NCI-H187 treated with DMSO at 0.1 percent for 48 hours (cell line): ENCODE measurements at places on chromosomes 3 and 15.

DNA sequence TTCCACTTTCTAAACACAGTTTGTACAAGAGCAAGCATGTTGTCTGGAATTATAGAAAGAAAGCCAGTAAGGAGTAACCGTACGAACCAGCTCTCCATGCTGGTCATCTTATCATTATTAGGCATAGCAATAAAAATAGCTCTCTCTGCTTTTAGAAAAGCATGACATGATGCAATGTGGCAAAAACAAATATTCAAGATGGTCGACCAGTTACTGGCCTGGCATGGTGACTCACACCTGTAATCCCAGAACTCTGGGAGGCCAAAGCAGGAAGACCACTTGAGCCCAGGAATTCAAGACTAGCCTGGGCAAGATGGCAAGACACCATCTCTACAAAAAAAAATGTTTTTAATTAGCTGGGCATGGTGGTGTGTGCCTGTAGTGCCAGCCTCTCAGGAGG lies 2.6 kb upstream of the MAP4 start:
- DNase-seq: no peak

DNA sequence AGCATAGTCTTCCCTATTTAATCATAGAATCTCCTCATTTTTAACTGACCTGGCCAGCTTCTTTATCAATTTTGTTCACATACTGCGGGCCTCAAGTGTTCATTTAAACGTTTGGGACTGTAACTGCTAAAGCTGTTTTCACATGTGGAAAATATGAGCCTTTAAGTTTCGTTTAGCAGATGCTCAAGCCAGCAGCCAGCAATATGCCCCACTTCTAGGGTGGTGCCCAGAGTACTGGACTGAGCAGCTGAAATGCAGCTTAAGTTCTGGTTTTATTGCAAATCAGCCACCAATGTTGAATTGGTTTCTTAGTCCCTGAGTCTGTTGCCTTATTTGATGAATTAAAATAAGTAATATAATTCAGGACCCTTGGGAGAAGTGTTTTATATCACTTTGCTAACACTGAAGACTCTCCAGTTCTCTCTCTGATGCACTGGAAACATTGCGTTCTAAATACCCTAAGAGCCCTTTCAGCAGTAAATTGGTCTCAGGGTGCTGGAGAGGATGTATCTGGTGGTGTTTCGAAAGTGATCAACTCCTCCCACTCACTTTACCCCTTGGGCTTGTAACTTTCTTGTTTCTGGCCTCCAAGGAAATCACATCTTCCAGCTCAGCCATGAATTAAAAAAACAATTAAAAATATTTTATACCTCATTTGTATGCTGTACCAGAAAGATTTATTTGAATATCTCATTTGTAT lies 61.7 kb downstream of the B3GALNT1 start:
- DNase-seq: no peak

GRCh38 chr3:154427685-154428285 lies 2.2 kb downstream of the GPR149 start:
- DNase-seq: no peak

GRCh38 chr15:87623832-87624231 lies 632.7 kb downstream of the NTRK3 start:
- DNase-seq: no peak

DNA sequence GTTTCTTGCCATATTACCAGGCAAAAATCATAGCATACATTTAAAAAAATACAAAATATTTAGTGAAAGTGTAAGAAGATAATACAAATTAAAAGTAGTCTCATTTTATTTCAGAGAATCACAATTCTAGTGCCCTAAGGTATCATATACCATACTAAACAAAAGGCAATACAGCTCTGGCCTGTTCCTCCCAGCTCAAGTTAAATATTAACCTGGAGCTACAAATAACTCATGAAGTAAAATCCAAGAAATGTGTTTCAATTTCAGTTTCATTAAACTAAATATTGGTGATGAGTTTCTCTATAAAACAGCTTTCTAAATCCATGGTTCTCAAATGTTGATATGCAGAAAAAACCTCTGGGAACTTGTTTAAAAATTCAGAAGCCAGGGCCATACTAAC lies 67.7 kb downstream of the INO80 start:
- DNase-seq: no peak

GRCh38 chr15:40630313-40630712 lies 36.3 kb downstream of the KNL1 start:
- DNase-seq: no peak

DNA sequence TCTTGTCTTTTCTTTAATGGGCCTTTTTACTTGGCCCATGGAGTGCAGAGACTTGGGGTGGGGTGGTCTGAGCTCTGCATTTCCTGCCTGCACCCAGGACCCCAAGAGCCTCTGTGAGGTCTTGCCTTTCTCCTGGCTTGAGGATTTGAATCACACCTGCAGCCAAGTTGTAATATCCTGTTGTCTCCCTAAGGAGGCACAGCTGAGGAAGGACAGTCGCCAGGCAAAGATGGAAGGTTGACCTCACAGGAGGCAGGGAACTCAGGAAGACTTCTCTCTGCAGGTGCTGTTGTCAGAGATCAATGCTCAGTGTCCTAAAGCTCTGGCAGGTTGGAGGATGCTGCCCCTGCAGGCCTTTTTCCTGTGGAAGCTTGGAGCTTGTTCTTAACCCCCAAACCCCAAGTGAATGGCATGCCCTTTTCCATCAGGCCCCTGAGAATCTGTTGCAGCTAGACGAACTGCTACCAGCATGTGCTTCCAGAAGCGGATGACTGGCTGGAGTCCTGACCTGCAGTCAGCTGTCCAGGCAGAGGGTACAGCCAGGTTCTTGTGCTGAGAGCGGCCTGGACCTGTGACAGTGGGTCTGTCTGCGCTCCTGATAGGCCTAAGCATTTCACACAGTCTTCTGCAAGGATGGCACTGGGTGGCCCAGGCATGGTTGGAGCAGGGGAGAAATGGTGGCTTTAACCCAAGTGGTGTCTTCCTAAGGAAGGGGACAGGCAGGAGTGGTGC lies 120.0 kb downstream of the EEFSEC start:
- DNase-seq: no peak

DNA sequence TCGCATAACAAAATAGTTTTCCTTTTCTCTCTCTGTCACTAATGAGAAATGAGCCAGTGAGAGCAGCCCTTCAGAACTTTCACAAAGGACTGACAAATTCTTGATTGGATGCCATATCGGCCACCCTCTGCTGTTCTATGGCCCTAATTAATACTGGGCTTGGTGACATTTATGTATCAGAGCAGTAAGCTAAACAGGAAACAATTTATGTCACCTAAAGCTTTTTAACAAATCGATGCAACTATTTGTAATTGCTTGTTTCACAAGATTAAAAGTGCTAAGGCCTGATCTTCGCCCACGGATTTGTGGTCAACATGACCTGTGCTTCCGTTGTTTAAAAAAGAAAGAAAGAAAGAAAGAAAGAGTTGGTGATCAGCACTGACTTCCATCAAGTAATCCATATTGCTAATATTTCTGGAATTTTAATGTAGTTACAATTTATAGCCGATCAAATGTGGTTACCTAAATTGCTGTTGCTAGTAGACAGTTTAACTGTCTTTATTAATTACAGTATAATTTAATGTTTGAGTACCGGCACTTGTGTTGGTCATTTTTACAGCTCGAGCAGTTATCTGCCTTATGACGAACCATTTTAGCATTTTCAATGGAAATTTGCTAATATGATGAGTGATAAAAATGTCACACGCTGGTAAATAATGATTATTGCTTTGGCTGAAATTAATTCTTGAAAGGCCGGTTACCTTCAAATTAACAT lies 631.3 kb downstream of the FOXP1 start:
- DNase-seq: no peak

GRCh38 chr3:169542331-169542751 lies 121.2 kb downstream of the MECOM start:
- DNase-seq: no peak

DNA sequence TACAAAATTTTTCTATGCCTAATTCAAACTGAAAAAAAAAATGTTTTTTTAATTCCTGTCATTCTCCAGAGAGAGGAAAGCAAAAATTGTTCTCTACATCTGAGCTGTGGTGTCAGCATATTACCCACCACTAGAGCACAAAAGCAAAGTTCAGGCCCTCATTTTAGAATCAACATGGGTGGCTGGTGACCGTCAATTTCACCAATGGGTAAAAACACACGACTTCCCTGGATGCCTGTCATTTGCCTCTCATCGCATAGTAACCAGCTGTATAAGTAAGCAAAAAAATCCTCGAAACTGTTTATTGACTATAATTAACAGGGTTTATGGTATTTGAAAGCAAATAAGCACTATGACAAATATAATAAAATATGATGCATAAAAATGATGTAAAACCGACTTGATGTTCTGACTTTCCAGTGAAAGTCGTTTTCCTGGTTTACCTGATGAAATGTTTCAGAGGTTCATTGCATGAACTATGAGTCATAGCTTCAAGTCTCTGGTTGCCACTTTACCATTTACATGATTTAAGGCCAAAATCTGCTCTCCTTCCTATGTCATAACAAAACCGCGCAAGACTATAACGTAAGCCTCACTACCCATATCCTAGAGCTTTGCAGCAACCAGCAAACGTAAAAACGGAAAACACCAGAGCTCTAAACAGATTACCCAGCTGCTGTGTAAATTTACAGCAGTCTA lies 60.5 kb downstream of the THBS1 start:
- DNase-seq: no peak

- no peak for DNase-seq
Measured at GRCh38 chr15:98977441-98977840, 30.2 kb downstream of the PGPEP1L start.

DNA sequence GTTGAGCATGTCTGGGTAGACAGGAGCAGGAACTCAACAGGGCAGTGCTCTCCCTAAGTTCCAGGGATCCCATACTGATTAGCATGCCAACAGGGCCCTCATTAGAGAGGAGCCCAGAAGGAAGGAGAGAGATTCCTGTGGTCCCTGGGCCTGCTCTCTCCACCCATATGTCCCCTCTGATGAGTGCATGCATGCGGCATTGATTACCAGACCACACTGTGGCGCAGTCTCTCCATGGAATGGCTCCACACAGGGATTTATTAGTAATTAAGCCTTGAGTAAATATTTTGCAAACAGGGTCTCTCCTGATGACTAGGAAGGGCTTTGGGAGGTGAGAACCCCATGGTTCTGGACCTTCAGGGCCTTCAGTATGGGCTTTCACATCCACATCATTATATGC lies 60.0 kb upstream of the ST8SIA2 start:
- DNase-seq: no peak

- no peak for DNase-seq
Measured at GRCh38 chr3:14133876-14134275, 9.0 kb downstream of the TMEM43 start.
